Naive thymus-derived CD8-positive, alpha-beta T cell (primary cell): ENCODE measurements at places on chromosomes 3 and 15. TPM values are rescaled to one million over a fixed set of nuclear protein-coding genes. Genes with fewer than 3 reads are reported as not detected.

BNC1 gene
- total RNA-seq, result not detected

NLGN1 gene
- total RNA-seq, result not detected

TMCO5A gene
- total RNA-seq, result not detected

FOXL2NB gene
- total RNA-seq, result not detected

ABI3BP gene
- total RNA-seq, result not detected

LSAMP gene
- total RNA-seq, result not detected

SUSD5 gene
- total RNA-seq, result not detected

C3orf80 gene
- not detected for total RNA-seq

SNTN gene
- not detected for total RNA-seq

INSYN1 gene
- total RNA-seq, result not detected

EBLN2 gene
- 8.7 TPM for total RNA-seq

AADAC gene
- total RNA-seq, result not detected

CX3CR1 gene
- total RNA-seq, result 0.66 TPM

CCDC33 gene
- total RNA-seq, result not detected

CCR8 gene
- not detected for total RNA-seq

BUB1B gene
- total RNA-seq, result 0.77 TPM
